Esophagus squamous epithelium (tissue), 5 donors: ENCODE measurements at places on chromosomes 5 and 9.

GRCh38 chr5:124492444-124493224, 253.8 kb downstream of the ZNF608 start:
- DNase-seq, result no peak

DNA sequence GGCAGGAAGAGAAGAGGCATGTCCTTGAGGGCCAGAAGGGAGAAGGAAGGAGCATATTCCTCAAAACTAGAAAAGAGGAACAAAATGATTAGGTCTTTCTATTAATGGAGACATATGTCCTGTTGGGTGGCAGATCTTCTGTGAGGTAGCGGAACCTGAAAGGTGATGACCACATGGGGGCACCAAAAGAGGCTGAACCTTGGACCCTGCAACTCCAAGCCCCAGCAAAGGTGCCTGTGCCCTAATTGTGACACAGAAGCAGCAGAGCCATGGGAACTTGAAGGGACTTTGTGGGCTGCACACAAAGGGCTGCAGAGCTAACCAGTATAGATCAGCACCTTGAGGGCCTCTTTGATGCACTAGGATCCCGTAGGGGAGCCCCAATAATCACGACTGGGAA, 158.0 kb downstream of the BAAT start:
- no peak for DNase-seq

DNA sequence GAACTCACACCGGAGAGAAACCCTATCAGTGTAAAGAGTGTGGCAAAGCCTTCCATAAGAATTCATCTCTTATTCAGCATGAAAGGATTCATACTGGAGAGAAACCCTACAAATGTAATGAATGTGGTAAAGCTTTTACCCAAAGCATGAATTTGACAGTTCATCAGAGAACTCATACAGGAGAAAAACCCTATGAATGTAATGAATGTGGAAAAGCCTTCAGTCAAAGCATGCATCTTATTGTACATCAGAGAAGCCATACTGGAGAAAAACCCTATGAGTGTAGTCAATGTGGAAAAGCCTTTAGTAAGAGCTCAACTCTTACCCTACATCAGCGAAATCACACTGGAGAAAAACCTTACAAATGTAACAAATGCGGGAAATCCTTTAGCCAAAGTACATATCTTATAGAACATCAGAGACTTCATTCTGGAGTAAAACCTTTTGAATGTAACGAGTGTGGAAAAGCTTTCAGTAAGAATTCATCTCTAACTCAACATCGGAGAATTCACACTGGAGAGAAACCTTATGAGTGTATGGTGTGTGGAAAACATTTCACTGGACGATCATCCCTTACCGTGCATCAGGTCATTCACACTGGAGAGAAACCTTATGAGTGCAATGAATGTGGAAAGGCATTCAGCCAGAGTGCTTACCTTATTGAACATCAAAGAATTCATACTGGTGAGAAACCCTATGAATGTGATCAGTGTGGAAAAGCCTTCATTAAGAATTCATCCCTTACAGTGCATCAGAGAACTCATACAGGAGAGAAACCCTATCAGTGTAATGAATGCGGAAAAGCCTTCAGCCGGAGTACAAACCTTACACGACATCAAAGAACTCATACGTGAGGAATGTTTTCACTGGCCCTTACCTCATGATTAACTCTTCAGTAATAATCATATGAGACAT, 8.9 kb upstream of the ZNF454 start:
- no peak for DNase-seq

GRCh38 chr5:39025456-39025855, 48.7 kb downstream of the RICTOR start:
- DNase-seq, result no peak

DNA sequence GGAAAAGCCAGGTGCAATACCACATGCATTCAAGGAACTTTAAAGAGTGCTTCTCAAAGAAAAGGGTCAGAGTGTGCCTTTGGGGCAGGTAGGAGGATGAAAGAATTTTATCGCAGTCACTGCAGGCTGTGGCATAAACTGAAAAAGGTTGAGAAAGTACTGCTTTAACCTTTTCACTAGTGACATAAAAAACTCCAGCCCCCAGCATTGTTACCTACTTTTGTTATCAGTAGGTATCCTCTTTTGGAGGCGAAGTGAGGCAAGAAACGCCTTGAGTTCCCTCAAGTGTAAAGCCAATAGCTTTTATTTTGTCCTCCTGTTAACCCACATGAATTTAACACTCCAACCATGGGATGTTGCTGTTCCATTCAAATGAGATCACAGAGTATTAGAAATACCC, 64.7 kb upstream of the CHD1 start:
- no peak for DNase-seq

GRCh38 chr9:37745970-37746369, 7.6 kb upstream of the TRMT10B start:
- no peak for DNase-seq

GRCh38 chr5:21802869-21803490, 1050.2 kb downstream of the CDH12 start:
- no peak for DNase-seq

DNA sequence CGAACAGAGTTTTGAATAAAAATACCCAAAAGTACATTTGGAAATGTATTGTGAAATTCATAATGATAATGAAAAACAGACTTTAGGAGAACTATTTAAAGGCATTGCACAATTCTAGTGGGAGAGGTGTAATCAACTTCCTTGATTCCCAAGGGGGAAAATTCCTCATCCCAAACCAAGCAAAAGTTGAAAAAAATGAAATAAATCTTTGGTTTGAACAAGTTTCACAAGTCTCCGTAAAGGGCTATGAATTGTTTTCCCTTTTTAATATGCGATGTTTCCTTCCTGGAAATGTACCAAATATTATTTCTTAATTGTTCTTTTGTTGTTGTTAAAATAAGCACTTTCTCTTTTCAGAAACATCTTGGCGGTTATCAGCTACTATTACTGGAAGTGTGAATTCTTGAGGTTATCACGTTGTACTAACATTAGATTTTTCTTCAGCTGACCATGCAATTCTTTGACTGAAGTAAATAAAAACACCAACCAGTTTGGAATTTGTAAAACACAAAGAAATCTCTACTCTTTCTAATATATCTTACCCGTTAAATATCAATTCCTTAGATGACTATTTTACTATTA, 59.3 kb downstream of the SVEP1 start:
- no peak for DNase-seq

GRCh38 chr5:66281294-66281693, 137.2 kb downstream of the SREK1 start:
- DNase-seq, result no peak

GRCh38 chr5:151227918-151228447, 4.1 kb upstream of the CCDC69 start:
- DNase-seq, result no peak

DNA sequence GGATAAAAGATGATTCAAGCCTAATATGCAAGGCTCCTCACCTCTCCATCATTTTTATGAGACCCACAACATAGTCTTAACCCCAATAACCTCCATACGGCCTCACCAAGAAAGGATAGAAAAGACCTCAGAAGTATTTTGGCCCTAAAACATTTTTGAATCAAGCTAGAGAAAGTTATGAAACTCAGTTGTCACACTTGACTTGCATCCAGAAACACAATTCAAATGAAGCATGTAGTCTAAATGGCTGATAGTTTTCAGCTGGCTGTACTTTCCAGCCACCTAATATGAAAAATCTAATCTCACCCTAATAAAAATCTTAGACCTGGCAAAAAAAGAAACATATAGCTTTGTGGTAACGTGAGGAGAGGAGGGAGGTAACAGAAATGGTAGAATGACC, 116.1 kb downstream of the ARL15 start:
- no peak for DNase-seq

- DNase-seq, result no peak
Observed at GRCh38 chr5:125926172-125926571, 497.0 kb upstream of the GRAMD2B start.

- no peak for DNase-seq
Observed at GRCh38 chr9:136379891-136380290, 6.4 kb upstream of the CARD9 start.

DNA sequence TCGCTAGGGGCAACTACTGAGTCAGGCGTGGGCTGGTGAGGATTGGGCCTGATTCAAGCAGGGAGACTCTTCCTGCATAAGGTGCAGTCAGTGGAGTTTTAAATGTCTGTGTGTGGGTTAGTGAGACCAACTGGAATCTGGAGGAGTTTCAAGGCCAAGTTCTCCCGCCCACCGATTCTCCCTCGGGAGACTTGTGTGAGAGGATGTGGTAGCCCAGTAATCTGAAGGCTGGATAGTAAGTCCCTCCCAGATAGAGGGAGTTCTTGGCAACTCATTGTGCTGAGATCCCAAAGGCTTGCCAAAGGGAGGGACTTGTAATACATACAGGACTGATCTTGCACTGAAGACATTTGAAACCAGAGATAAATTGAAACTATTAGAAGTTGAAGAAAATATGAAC, 51.8 kb downstream of the WDR36 start:
- no peak for DNase-seq

- DNase-seq, result no peak
Observed at GRCh38 chr5:21644032-21644431, 1209.1 kb downstream of the CDH12 start.

DNA sequence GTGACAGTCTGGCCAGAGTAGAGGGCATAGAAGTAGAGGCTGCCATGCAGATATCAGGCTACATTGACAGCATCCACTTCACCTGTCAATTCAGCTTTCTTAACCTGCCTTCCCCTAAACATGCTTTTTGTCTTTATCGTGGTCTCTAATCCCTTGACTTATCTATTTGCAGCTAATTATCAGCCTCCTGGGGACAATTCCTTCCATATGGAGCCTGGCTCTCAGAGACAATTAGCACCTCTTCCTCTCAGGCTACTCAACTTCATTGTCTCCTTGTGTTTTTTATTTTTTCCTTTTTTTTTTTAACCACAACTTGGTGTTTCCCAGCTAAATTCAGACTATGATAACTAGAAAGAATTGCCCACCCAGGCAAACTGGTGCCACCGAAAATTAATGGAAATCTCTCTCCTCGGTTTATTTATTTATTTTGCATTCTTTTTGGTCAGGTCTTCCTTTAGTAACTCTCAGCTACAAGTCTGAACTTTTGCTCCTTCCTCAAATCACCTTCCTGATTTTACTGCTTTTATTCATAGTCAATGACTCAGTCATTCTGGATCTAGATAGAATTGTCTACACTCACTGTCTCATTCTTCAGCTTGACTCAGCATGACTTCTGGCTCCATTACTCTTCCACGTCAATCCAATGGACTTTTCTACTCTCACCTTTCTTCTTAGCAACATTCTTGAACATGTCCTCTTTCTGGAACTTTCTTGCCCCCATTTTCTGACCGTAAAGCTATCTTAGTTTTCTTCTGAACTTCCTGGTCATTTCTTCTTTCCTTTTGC, 63.0 kb upstream of the BASP1 start:
- DNase-seq, result no peak

- DNase-seq, result no peak
Observed at GRCh38 chr5:72711351-72711750, 105.1 kb upstream of the TNPO1 start.

DNA sequence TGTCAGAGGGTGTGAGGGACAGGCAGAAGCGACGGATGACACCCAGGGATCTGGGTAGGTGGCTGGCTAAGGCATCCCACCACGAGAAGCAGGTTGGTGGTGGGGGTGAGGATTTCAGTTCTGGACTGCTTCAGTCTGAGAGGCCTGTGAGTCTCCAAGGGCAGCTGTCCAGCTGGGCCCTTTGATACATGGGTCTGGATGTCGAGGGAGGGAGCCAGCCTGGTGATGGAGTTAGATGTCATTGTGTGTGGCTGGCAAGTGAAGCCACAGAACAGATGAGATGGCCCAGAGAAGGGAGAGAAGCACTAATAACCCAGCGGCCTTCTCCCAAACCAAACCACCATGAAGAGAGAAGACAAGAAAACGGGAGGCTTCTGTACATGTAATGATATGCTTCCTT, 11.1 kb downstream of the MED27 start:
- DNase-seq, result no peak

- DNase-seq, result no peak
Observed at GRCh38 chr5:180211761-180212035, 2.7 kb upstream of the RASGEF1C start.

DNA sequence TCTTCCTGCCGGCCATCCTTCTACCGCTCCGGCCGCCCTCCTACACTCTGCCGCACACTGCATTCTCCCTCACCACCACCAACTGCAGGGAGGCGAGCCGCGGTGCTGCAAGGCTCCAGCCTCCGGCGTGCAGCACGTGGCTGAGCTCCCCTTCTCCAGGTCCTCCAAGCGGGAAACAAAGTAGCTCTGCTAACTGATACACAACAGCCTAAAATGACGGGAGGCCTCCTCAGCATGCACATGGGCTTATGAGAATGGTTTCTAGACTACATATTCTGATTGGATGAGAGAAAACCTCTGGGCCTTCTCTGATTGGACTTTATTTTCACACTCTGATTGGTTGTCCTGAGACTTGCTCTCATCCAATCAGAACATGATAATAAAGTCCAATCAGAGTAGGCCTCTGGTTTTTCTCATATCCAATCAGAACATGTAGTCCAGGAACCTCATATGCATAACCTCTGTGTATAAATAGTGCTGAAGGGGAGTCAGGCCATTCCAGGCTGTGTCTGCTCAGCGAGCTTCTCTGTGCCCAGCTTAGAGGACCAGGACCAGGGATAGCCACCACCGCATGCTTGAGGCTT, 27.0 kb upstream of the ZNF354B start:
- no peak for DNase-seq

- no peak for DNase-seq
Observed at GRCh38 chr9:6931913-6932312, 174.1 kb downstream of the KDM4C start.

DNA sequence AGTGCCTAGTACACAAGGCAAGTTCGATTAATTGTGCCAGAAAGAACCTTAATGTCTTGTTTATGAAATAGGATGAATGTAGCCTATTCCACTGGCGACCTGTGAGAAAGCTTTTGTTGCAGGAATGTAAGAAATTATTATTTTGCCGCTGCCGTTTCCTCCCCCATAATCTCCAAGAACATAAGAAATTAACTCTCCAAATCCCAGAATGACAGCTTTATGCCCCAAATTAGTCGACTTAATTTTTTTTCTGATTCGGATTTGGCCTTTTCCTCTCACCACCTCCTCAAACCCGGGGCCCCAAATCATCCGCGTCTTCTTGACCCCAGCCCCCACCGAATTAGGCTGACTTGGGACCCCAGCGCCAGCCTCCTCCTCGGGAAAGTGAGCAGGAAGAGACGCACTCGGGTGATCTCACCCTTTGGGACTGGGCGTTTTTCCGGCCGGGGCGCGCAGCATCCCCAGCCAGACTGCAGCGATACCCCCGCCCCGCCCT, 682 bp upstream of the SPTAN1 start:
- no peak for DNase-seq

DNA sequence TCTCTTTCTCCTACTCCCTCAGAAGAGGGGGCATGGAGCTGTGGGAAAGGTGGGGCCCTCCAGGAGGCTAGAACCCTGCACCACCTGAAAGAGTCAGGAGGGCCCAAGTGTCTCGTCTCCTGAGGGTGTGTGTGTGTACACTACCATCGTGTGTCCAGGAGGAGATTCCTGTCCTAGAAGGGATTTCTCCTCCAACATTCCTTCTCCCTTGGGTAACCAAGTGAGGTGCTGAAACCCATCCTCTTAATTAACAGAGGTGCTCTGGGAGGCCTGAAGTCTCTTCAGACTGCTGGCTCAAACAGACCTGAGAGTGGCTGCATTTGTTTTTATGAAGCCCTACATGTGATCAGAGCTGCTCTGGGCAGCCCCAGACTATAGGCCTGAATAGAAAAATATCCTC, 61.1 kb upstream of the FAM169A start:
- DNase-seq, result no peak
